ENCODE measurements at places on chromosomes 2 and 18.

- no peak for DNase-seq
These were observed 171.9 kb downstream of the KLHL29 start for GRCh38 chr2:23556929-23557328.

GRCh38 chr2:39435741-39436591 lies 1.1 kb downstream of the MAP4K3 start:
- DNase-seq = no peak

- peak; percentile 62 for DNase-seq
These were observed 1.4 kb downstream of the TGIF1 start for GRCh38 chr18:3451183-3451988.

- no peak for DNase-seq
These were observed 100.7 kb downstream of the MAIP1 start for GRCh38 chr2:200056105-200056504.

DNA sequence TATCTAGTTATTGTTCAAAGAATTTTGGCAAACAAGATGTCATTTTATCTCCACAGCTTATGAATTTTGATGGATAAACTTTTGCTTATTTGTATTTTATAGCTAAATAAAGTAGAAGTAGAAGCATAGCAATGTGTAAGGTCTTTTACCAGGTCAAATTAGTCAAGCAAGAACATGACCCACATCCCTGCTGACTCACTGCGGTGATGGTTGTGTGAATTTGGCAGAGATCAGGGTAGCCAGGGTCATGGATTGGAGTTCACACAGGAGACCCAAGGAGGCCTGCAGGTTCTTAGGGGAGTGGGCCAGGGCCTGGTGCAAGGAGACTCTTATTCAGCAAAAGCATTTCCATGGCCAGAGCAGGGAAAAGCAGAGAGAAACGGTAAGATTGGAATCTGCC lies 18.7 kb downstream of the SP140 start:
- no peak for DNase-seq

GRCh38 chr2:116820986-116821385 lies 993.5 kb upstream of the DDX18 start:
- DNase-seq = no peak

DNA sequence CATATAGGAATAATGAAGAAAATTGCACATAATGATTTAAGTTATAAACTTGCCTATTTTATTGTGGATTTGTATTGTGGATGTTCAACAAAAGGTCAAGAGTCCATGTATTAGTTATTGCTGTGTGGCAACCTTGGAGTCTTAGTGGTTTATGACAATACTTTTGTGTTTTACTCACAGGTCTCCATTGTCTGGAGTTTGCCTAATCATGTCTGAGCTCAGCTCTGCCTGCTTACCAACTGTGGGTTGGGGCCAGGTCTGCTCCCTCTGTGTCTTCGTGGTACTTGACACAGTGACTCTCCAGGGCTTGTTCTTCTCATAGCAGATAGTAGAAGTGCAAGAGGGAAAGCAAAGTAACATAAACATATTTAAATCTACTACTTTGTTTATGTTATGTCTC lies 382.5 kb downstream of the CBLN2 start:
- no peak for DNase-seq

All from HEK293T (cell line).